ENCODE measurements at places on chromosomes 7 and 10.

DNA sequence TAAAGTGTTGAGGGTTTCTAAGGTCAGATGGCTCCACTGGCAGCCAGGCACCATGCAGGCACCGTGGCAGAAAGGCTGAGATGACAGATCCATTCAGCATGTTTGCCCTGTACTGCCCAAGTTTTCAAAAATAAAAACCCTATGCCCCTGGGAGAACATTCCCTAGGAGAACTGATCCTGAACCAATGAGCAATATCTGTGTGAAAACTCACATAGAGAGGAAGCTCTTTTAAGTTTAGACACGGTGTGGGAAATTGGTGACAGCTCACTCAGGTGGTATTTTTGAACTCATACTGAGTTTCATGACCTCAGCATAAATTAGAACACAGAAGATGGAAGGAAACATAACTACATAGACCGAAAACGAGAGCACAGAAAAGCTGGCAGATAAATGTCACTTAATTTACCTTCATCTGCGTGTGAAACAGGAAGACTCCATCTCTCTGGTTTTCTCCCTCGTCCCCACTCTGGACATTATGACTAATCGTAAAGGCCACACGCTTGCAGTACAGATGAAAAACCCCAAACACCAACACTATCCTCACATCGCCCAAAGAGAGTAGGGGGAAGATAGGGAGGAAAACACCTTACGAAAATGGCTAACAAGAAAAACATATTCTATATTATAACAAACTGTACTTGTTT lies 127.8 kb downstream of the ICA1 start:
- no peak for DNase-seq

- no peak for DNase-seq
These were observed 209.5 kb downstream of the GLRX3 start for GRCh38 chr10:130345728-130346127.

DNA sequence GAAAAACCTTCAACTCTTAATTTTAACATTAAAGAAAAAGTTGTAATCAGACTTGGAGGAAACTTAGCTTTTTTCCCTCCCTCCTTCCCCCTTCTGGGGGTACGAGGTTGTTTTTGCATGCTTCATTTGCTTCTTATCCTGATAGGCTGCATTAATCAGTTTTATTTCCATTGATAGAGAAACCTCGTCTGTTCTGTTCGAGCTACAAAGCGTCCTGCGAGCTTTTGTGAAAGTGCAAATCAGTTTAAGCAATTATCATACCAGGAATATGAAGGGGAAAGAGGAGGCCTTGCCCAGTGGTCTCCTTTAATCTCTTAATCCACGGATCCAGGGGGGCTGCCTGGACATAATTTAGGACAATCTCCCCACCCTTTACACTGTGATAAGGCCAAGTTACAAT lies 7.5 kb downstream of the EMX2 start:
- DNase-seq, result no peak

- DNase-seq, result no peak
These were observed 156.3 kb downstream of the ZNF248 start for GRCh38 chr10:37700886-37701780.

DNA sequence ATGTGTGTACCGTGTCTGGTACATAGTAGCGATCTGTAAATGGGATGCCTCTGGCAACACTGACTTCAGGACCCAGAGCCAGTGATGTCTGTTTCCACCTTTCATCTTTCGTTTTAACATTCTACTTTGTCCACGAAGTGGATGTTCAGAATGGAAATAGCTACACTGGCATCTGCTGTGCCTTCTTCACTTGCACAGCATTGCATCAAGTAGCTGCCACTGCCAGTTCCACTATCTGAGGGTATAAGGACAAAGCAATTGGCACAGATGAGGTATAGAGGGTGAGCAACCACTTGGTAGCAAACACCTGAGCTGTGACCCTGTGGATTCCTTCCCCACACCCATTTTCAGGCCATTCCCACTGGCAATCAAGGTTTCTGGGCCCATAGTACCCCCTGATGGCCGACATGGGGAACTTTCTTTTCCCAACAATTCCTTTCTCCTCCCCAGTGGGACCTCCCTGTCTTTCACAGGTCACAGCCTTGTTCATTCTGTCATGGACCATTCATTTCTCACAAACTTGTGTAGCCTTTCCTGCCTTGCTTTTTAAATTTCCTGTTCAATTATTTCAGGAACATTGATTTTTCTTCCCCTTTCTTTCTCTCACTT lies 4.0 kb downstream of the ITGA8 start:
- no peak for DNase-seq

- no peak for DNase-seq
These were observed 176.4 kb upstream of the HPS1 start for GRCh38 chr10:98623176-98623575.

DNA sequence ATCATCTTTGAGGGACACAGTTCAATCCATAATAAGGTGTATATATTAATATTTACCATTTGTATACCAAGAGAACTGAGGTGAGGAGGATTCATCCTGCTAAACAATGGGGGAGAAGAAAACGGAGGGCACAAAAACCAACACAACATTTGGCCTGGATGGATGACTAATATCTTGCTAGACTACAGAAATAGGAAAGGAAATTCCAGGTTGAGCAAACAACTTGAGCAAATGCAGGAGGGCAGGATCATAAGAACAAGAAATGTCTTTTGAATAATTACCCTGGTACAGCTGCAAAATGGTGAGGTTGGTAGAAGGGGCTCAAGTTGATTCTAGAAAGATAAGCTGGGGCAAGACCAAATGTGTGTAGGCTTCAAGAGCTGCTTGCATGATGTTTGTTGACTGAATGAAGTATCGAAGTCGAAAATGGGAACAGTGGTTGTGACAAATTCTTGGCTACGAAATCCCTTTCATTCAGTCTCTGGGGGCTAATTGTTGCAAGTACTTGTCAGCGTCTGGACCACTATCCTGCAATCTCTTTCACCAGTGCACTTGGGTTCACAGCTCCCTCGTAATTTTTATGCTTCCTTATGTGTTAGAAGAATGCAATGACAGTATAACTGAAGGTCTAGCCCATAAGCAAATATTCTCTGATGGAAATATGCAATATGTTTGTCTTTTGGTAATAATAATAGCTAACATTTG lies 176.2 kb downstream of the PTEN start:
- DNase-seq, result no peak

- DNase-seq, result no peak
These were observed 220.6 kb upstream of the RHOBTB1 start for GRCh38 chr10:61164458-61165160.

- DNase-seq, result no peak
These were observed 44.1 kb upstream of the ZNRF2 start for GRCh38 chr7:30240106-30240800.

DNA sequence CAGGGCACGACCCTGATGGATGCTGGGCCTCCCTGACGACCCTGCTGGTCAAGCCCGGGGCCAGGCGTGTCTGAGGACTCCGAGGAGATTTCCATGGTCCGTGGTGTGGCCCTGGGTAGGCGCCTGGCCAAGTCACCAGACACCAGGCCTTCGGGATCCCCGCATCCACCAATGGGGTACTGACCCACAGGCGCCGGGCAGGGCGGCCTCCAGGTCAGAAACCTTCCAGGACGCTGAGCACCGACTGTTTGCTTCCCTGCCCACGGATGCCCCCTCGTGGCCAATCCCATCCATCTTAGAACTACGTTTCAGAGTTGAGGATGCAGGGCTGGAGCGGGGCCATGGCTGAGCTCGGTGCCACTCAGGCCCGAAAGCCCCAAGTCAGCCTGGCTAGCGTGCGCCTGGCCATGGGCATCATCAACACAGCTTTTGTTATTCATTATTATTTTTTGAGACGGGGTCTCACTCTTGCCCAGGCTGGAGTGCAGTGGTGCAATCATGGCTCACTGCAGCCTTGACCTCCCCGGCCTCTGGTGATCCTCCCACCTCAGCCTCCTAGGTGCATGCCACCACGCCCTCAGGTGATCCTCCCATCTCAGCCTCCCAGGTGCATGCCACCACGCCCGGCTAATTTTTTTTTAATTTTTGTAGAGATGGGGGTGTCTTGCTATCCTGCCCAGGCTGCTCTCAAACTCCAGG lies 7.1 kb upstream of the AMZ1 start:
- DNase-seq, result peak; percentile 39

GRCh38 chr7:122532406-122533269 lies 166.3 kb downstream of the RNF133 start:
- DNase-seq, result no peak

GRCh38 chr7:133568544-133568943 lies 315.7 kb downstream of the EXOC4 start:
- no peak for DNase-seq

GRCh38 chr7:1244700-1245523 lies 12.2 kb downstream of the UNCX start:
- DNase-seq, result no peak

- no peak for DNase-seq
These were observed 252.9 kb downstream of the THSD7A start for GRCh38 chr7:11579141-11579540.

DNA sequence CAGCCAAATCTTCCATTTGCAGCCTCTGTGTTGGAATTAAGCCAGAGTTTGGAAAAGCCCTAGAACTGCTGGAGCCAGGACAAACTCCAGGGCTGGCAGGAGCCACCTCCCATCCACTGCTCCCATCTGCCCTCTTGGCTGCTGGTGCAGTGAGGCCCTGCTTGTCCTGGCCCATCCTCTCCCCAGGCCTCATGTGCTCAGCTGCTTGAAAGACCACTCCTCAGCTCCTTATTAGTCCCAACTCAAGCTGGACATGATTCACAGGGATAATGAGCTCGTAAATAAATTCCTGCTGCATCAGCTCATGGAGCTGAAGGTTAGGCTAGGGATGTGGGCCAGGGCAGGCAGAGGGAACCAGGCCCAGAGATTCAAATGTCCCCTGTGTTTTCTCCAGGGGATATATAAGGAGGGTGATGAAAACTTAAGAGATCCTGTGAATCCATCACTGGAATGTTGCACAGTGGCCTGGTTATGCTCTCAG lies 282.8 kb downstream of the RPS24 start:
- DNase-seq, result no peak

DNA sequence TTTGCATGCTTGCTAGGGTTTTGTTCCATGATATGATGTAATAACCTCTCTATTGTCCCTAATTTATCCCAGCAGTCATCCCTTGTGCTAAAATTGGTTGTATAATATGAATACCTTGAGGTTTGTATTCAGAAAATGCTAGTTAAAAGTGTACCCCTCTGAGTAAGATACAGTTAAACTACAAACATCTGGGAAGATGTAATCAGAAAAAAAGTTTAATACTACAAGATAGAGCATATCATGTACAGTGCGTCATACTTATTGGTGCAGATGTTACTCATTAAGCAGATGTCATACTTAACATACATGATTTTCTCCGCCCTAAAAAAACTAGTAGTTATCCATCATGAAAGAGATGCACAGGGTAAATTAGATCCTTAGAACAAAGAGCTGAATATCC lies 336.1 kb upstream of the KCND2 start:
- DNase-seq, result no peak

DNA sequence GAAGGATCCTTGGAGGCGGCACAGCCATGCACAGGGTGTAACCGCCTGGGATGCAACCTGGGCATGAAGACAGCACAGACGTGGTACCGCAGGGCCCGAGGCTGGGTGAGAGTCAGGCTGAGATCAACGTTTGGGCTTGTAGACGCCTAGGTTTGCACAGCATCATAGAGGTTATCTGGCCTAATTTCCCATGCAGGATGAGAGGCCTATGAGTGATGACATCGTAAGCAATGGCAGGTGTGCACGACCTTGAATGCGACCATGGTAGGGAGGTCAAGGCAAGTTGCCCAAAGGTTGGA lies 7.5 kb downstream of the CALML3 start:
- no peak for DNase-seq

- DNase-seq, result no peak
These were observed 3.6 kb upstream of the STAM start for GRCh38 chr10:17640331-17640816.

DNA sequence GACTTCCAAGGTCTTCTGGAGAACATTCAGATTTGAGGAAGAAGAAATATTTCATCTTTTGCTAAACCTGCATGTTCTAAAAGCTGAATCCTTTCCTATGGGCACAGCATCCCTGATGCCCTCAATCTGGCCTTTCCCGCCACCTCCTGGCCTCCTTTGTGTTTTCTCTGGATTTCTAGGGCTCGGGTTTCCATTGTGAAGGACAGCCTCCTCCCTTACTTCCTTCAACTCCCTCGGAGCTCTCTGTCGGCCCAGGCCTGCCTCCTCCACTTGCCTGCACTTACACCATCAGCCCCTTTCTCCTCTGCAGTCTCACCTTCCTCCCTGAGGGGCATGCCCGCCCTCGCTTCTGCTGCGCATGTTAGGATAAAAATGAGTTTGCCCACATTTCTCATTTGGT lies 75.4 kb downstream of the WIPF3 start:
- DNase-seq, result no peak

- no peak for DNase-seq
These were observed 54.6 kb downstream of the ATE1 start for GRCh38 chr10:121873236-121873635.

Measured in NCI-H1436 (cell line).